NCI-H2107 (cell line): ENCODE measurements at places on chromosomes 1 and 21.
A peak's percentile ranks its signal among the peaks of the same experiment; 100 is the strongest.

DNA sequence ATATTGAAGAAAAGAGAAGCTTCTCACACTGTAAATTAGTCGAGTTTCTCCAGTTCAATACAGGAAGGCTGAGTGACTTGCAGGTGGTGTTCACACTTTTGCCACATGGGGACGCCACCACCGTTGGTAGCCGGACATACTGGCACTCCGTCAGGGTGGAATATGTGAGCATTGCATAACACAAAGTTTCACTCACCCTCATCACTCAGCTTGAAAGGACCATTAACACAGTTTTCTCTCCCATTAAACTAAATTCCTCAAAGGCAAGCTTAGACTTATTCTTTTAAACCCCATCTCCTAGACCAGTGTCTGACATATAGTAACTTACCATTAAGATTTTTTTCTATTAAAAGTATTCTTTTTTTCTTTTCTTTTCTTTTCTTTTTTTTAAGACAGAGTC, 105.3 kb upstream of the SERBP1 start:
- DNase-seq, result peak; percentile 37

DNA sequence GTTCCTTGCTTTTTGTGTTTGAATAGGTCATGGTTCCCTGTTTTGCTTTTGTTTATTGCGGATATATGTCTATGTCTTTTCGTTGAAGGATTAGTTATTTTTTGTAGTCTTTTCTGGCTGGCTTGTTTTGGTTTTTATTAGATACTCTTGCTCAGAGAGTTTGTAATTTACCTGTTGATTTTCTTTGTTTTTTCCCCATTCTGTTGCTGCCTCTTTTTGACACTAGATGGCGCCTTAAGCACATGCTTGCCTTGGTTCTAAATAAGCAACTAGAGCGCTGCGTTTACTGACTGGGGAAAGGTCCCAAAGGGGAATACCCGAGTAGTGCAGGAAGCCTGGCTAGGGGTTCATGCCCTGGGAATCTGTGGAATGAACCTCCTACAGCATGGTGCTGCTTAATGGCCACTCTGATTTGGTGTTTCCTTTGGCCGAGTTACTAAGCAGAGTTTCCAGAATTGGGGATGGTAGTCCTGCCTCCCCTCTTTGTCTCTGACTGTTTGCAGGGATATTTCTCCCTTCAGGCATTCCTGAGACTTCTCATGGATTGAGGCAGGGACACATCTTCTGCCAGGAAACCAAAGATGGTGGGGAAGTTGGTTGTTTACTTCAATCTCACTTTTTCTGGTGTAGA, 143.2 kb downstream of the PTPRU start:
- no peak for DNase-seq

- DNase-seq, result no peak
Measured at GRCh38 chr21:28636752-28637691, 355.7 kb downstream of the LTN1 start.

- no peak for DNase-seq
Measured at GRCh38 chr1:175287377-175287776, 94.8 kb upstream of the KIAA0040 start.

GRCh38 chr1:39754906-39755504, 16.1 kb downstream of the OXCT2 start:
- DNase-seq, result peak; percentile 84
